ENCODE measurements at places on chromosomes 4 and X.

- no peak for DNase-seq
Measured at GRCh38 chrX:136319600-136319999, 18.8 kb downstream of the ADGRG4 start.

GRCh38 chr4:89619206-89619962 is 217.6 kb downstream of the SNCA start:
- DNase-seq, result no peak

- no peak for DNase-seq
Measured at GRCh38 chrX:139826065-139827044, 106.5 kb downstream of the ATP11C start.

- no peak for DNase-seq
Measured at GRCh38 chr4:102612210-102612609, 111.1 kb downstream of the NFKB1 start.

DNA sequence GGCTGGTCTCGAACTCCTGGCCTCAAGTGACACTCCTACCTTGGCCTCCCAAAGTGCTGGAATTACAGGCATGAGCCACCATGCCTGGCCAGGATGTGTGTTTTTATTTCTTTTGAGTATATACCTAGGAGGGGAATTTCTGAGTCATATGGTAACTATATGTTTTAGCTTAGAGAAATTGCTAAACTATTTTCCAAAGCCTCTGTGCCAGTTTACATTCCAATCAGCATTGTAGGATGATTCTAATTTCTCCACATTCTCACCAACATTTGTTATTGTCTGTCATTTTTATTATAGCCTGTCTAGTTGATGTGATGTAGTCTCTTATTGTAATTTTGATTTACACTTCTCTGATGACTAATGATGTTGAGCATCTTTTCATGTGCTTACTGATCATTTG is 1576.0 kb downstream of the RPA4 start:
- DNase-seq, result no peak

DNA sequence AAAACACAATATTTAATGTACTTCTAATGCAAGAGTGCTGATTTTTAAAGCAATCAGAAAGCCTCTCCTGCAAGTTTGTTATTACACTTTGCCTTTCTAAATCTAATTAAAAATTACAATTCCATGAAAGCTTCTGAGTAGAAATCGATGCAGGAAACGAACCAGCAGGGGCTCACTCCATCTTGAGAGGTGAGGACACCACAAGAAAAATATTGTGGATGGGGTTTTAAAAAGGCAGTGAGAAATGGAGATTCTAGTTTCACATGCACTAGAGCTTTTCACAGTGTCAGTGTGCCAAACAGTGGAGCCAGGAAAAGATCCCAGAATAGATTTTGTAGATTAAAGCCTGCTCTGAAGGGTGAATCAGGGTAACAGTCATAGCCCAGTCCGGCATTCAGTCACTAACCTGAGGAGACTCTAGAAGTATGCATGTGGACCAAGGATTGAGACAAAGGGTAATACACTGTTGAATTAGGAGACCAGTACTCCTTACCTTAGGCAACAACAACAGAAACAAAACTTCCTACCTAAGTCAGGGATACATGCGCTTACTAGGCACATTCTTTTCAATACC is 362.3 kb downstream of the NAF1 start:
- no peak for DNase-seq

DNA sequence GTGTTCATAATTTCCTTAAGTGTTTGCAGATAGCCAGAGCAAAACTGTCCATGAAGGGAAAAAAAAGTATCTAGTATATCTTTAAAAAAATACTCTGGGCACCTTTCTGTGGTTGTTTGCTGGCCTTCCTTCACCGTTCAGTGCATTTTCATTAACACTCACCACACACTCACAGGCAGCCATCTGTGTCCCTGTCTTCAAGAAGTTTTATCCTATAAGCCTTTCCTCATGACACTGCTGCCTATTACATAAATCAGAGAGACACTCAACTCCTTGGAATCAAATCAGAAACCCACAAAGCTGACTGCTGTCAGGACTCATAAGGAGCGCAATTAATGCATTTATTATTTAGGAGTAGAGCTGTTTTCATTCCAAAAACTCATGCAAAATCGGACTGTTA is 1720.2 kb downstream of the PCDH7 start:
- DNase-seq, result no peak

DNA sequence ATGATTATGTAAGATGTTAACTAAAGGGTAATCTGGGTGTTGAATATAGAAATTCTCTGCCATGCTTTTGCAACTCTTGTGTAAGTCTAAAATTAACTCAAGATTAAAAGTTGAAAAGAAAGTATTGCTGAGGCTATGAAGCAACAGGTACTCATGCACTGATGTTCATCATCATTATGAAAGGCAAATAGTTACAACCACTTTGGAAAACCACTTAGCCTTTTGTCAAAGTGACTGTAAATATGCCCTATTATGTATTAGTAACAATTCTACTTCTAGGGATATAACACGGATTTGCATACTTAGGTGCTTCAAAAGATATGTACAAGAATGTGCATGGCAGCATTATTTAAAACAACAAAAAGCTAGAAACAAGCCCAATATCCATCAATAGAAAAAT is 227.8 kb upstream of the CXXC4 start:
- DNase-seq, result no peak

DNA sequence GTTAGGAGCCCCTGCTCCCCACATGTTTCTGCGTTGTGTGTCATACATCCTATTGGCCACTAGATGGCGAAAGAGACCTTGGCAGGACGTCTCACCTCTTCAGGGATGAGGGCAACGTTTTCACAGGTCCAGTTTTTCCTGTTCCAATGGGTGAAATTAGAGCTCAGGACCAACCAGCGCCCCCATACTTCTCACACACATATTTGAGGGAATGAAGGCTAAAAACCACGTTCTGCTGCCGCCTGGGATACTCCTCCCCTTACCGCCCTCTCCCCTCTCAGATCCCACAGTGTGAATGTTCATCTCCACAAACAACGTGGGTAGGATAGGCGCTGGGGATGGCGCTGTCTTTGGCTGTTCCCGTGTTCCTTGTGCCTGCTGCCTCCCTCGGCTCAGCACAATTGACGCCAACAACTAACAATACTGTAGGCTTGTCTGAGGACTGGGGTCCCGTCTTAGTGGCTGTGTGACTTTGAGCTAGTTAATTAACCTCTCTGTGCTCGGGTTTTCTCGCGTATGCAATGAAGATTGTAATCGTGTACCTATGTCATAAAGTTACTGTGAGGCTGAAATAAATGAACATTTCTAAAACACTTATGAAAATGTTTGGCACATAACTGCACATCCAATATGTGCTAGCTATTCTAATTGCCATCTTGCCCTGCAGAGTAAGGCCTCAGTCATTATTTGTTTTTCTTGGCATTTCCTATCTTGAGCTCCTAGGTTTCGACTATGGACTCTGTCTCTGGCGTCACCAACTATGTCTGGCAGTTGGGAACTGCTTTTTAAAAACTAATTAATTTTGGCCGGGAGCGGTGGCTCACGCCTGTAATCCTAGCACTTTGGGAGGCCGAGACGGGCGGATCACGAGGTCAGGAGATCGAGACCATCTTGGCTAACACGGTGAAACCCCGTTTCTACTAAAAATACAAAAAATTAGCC is 181.3 kb upstream of the STK26 start:
- DNase-seq, result no peak

GRCh38 chrX:49282647-49283011 is 13.0 kb downstream of the PPP1R3F start:
- DNase-seq, result no peak

GRCh38 chr4:142984871-142985585 is 138.9 kb upstream of the INPP4B start:
- no peak for DNase-seq

- no peak for DNase-seq
Measured at GRCh38 chrX:13279279-13280018, 40.4 kb downstream of the ATXN3L start.

- DNase-seq, result no peak
Measured at GRCh38 chrX:134407065-134407376, 52.9 kb upstream of the HPRT1 start.

DNA sequence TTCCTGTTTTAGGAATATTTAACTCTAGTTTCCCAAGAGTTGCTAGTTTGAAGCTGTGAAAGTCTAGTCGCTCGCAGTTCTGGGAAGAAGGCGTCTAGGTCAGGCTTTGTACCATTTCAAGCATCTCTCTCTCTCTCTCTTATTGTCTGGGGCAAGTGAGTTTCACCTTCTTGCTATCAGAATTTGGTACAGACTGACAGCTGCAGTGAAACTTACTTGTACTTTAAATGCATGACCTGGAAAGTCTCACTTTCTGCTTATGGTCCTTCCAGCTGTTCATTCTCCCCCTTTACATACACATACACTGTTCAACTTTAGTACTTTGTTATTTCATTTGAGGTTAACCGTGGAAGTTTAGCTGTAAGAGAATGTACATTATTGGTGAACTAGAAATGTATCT is 4.4 kb downstream of the FRMPD4 start:
- no peak for DNase-seq

DNA sequence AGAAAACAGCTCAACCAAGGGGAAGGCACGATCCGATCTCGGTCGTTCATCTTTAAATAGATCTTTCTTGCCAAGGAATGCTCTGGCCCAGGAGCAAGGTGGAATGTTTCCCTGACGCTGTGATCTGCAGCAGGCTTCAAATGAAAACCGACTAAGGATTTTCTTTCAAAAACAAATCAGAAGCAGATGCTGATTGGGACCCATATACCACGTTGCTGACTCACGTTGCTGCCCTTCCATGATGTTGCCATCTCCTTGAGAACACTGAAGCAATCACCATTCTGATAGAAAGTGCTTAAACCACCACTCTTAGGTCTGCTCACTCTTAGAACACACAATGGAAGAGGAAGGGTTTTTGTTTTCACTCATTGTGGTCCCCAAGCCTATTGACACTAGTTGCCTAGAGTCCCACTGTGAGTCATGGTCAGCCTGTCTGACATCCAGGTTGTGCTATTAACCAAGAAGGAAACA is 26.1 kb downstream of the LAMTOR3 start:
- no peak for DNase-seq

GRCh38 chr4:148730766-148731165 is 288.6 kb upstream of the NR3C2 start:
- no peak for DNase-seq

DNA sequence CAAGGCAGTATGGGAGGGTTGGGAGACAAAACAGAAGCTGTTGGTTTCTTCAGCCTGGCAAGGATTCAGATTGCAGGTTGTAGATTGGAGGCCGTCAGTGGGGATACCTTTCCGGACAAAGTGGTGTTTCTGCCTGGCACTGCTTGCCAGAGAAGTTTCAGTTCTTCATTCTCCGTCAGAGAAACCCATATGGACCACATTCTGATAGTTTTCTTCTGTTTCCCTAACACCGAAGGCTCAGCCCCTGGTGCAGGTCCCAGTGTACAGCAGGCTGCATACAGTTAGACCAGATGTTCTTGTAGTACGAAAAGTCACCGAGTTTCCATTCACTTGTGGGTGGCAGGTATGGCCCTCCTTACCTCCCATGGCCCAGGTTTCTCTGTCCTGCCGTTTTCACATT is 107.3 kb downstream of the PTTG2 start:
- no peak for DNase-seq

- no peak for DNase-seq
Measured at GRCh38 chr4:40669504-40669903, 39.8 kb upstream of the RBM47 start.

GRCh38 chrX:114332766-114333165 is 251.1 kb upstream of the HTR2C start:
- no peak for DNase-seq

DNA sequence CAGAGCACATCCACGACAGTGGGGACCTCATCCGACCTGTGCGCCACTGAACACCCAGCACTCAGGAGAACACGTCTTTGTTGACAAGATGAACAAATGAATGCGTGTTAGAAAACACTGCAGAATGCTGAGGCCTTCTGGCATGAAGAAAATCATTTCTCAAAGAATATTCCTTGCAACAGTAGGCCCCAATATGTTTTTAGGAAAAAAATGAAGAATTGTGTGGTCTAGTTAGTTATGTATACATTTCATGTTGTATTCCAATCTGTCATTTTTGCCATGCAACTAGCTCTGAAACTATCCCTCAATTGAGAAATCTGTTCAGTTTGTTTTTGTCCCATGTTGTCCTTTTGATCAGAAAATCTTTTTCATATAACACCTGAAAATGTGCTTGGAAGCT is 77.4 kb upstream of the MAD2L1 start:
- no peak for DNase-seq

DNA sequence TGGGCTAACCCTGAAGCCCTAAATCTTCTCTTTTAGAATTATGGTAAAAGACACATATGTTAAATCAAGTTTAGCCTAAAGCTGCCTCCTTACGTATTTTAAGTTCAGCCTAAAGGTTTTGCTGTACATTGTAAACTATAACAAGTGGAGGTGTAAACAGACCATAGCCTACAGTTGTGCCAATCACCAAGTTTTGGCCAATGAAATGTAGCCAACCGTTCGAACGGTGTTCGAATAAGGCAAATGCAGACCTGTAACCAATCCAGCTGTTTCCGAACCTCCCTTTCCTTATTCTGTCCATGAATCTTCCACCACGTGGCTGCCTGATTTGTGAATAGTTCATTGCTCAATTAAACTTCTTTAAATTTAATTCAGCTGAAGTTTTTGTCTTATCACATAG is 52.1 kb upstream of the TBC1D9 start:
- no peak for DNase-seq

DNA sequence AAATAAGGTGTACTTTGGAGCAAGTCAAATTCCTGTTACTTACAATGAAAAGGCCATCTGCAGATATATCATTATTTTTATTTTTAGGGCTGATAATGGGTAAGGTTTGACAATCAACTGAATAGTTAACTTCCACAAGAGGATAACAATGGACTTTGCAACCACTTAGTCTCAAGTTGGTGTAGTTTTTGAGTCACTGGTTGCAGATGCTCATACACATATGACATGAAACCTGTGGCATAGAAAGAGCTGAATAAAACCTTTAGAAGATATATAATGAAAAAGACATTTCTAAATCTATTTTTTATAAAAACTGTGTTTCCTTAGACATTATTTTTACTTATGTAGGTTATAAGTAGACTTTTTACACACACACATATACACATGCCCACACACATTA is 2110.9 kb downstream of the PCDH7 start:
- DNase-seq, result no peak

- no peak for DNase-seq
Measured at GRCh38 chr4:962231-963208, 10.8 kb downstream of the DGKQ start.

DNA sequence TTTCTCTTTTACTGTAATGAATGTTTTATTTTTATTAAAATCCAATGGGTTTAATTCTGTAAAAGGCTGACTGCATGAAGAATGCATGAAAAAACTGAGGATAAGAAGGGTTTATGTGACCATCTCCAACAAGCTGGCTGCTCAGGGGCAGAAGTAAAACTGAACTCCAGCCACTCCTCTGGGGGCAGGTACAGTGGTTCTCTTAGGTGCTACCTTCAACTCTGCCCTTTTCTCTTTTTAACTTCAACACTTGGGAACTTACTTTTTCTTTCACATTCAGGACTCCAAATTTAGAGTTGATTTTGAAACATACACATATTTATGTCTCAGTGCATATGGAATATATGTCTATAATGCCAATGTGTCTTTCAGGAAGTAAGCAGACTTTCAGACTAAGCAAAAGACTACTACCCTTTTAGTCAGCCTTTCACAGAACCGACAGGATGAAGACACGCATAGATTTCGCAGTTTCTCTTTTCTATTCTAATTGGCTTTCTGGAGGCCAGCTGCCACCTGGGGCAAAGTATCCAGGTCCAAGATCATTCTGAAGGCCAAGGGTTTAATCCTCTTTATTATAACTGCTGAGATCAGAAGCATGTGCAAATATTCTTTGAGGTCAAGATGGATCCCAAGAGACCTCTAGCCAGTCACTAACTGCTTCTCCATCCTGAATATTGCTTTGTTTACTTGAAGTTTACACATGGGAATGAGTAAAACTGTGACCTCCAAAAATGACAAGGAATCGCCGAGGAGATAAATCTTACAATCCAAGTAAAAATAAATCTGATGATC is 30.7 kb downstream of the HS3ST1 start:
- DNase-seq, result no peak

All from GF-D8 (cell line).